Fibroblast of pulmonary artery (primary cell): ENCODE measurements at places on chromosomes 13 and 19.
A peak's percentile ranks its signal among the peaks of the same experiment; 100 is the strongest.

DNA sequence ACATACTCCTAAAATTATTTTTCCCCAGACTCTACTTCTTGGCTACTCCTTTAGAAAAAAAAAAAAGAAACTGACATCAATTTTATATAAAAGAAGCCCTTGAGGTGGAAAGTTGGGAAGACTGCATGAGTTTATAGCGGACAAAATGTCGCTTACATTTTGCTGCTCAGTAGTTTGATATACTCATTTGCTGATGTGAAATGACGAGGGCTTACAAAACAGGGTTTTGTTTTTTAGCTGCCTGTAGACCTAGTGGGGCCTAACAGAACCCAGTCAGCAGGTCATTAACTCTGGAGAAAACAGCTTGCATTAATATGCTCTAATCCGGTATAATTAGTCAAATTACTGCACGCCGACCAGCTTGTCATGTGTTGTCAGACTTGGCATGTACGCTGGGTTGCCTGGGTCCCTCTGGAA, 37.6 kb upstream of the MAB21L1 start:
- no peak for DNase-seq

GRCh38 chr19:15527705-15528104, 19.4 kb downstream of the CYP4F22 start:
- DNase-seq: no peak

DNA sequence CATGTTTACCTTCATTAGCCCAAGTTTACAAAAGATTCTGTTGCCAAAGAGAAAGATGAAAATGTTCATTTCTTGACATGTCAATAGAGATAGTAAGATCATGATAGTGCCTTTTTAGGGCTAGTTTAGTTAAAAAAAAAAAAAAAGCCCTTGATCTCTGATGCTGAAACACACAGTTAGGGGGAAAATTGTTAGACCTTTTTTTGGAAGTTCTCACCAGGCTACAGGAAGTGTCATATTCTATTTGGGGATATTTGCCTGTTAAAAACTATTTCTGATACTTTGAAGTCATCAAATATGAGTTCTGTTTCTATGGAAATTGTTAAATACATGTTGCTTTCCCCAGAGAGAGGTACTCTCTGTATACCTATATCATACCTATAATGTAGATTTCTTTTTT, 21.6 kb downstream of the SLAIN1 start:
- no peak for DNase-seq

DNA sequence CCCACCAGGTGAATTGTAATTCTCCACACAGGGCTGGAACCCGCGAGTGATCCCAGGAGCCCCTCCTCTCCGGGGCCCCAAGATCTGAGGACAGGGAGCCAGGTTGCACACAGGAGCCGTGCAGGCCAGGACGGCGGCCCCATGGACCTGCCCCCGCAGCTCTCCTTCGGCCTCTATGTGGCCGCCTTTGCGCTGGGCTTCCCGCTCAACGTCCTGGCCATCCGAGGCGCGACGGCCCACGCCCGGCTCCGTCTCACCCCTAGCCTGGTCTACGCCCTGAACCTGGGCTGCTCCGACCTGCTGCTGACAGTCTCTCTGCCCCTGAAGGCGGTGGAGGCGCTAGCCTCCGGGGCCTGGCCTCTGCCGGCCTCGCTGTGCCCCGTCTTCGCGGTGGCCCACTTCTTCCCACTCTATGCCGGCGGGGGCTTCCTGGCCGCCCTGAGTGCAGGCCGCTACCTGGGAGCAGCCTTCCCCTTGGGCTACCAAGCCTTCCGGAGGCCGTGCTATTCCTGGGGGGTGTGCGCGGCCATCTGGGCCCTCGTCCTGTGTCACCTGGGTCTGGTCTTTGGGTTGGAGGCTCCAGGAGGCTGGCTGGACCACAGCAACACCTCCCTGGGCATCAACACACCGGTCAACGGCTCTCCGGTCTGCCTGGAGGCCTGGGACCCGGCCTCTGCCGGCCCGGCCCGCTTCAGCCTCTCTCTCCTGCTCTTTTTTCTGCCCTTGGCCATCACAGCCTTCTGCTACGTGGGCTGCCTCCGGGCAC, 3.9 kb downstream of the FFAR1 start:
- no peak for DNase-seq

GRCh38 chr13:23180711-23181110, at the start of gene SGCG:
Gene SGCG (plus strand): TSS chr13:23180979. CDS start chr13:23203695, 22,716 bp downstream.
- no peak for DNase-seq

DNA sequence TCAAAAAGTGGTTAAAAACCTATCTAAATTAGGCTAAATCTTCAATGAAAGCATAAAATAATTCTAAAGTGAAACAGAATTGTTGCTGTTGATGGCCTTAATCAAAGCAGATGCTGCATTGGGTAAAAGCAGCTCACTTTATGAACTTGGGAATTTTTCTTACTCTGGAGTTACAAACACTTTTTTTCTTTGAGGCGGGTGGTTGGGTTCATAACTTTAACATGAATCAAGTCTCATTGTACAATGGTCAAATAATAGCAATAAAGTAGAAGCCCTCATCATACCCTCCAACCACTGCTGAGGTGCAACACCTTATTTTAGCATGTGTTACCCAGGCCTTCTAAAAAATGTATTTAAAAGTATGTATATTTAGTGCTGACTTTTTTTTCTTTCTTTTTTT, 29.1 kb downstream of the NUP58 start:
- peak; percentile 19 for DNase-seq

DNA sequence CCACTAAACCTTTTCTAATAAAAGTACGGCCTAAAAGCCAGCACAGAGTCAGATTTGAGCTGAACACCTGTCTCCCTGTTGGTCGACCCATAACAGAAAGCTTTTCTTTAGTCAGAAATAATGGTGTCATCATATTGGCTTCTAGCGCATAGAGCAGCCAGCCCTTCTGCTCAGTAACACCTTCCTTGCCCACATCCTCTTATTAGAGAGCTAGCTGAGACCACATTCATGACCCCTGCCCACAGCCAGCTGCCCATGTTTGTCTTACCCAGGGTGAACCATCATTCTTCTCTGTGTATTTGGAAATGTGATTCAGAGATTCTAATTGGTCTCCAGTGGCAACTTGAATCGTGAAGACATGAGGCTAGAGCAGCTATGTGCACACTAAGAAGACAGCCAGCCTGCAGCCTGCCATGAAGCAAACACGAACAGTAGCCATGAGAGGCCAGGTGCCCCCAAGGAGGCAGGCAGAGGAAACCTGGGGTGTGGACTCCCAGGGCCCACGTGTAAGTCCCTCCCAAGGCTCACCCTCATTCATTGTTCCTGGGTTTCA, 82.3 kb upstream of the PDCD5 start:
- DNase-seq: no peak

- DNase-seq: no peak
These were observed 988.0 kb downstream of the PCDH17 start for GRCh38 chr13:58619396-58620113.

DNA sequence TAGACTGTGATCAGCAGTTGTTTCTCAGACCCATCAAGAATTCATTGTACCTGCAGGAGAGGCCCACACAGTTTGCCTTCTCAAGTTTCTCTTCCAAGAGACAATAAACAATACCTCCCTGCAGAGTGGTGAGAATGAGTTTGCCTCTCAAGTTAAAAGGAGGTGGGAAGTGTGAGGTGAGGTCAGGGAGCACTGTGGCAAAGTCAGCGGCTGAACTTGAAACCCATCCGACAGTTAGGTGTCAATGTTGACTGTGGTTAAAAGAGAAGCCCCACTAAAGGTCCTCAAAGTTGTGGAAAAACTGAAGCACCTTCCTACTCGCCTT, 72.9 kb upstream of the TSC22D1 start:
- no peak for DNase-seq

- no peak for DNase-seq
These were observed 2.0 kb upstream of the C19orf12 start for GRCh38 chr19:29717051-29717450.

DNA sequence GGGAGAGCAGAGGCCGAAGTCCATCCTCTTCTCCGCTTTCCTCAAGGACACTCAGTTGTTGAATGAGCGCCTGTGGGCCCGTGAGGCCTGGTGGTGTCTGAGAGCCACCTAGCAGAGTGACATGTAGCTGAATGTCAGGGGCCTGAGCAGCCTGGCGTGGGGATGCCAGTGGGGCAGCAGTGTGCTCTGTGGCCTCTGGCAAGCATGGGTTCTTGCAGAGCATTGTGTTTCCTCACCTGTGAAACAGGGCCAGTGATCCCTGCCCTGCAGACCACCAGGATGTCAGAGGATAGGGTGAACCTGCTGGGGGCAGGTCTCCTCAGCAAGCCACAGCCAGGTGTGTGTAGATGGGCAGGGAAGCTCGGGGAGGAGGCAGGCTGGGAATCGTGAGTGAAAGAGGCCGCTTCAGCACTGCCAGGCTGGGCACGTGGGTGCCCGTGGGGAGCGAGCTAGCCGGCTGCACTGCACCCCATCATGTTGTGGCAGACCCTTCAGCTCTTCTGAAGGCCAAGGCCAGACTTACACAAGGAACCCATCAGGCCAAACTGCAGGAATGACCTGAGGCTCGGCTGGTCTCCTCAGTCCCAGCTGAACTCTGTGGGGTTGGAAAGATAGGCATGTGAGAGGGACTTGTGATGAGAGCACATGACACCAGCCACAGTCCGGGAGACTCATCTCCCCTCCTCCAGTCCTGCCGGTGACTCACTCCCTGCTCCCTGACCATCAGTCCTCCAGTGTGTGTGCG, 5.0 kb downstream of the PPP1R37 start:
- DNase-seq: peak; percentile 92

DNA sequence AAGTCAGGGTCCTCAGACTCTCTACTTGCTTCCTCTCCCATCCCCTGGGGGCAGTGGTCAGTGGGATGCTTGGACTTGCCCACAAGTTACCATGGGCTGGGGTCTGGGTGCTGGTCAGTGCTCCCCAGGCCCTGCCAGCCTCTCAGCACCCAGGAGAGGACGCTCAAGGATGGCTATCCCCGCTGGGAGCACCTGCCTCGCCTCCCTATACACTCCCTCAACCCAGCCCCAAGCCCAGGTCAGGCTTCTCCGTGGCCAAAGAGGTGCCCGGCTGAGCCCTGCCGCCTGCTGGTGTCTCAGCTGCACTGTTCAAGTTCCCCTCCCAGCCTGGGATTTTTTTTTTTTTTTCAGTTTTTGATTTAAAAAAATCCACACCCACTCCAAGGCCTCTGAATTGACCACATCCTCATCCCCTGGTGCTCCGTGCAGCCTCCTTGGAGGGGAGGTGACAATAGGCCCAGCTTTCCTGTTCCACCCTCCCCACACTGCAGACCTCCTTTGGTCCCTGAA, 10.8 kb downstream of the F2RL3 start:
- DNase-seq: peak; percentile 45

DNA sequence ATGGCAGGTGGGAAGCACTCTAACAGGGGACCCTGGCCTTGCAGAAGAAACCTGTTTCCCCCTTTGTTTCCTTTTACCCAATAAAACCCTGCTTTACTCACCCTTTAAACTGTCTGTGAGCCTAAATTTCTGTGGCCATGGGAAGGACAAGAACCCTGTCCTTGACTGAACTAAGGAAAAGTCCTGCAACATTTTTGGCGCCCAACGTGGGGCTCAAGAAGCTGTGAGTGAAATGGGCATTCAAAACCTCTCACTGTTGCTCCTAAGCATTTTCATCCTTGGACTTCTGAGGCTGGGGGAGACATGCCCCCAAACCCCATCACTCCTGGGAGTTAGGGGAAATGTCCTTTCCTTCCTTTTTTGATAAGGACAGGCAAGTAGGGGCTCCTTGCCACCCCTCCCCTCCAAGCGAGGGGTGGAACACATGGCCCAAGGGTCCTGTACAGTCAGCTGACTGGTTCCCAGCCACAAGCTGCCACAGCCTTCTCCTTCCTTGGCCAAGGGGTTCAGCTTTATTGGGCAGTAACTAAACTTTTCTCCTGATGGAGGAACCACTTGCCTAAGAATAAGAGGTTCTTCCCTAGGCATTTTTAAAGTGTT, 381.6 kb downstream of the KLF5 start:
- peak; percentile 29 for DNase-seq

DNA sequence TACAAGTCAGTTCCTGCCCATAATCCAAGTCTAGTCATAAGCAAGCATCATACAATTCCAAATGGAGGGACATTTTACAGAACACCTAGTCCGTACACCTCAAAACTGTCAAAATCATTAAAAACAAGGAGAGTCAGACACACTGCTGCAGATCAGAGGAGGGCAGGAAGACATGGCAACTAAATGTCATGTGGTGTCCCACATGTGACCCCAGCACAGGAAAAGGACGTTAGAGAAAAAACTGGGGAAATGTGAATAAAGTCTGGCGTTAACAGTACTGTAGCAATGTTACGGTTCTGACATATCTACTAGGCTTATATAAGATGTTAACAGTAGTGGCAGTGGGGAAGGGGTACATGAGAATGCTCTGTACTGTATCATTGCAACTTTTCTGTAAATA, 2.3 kb downstream of the ZSCAN5A start:
- no peak for DNase-seq

GRCh38 chr13:111900390-111901131, 166.4 kb upstream of the SOX1 start:
- no peak for DNase-seq

GRCh38 chr13:102693776-102694175, 1.1 kb downstream of the METTL21C start:
- peak; percentile 27 for DNase-seq

DNA sequence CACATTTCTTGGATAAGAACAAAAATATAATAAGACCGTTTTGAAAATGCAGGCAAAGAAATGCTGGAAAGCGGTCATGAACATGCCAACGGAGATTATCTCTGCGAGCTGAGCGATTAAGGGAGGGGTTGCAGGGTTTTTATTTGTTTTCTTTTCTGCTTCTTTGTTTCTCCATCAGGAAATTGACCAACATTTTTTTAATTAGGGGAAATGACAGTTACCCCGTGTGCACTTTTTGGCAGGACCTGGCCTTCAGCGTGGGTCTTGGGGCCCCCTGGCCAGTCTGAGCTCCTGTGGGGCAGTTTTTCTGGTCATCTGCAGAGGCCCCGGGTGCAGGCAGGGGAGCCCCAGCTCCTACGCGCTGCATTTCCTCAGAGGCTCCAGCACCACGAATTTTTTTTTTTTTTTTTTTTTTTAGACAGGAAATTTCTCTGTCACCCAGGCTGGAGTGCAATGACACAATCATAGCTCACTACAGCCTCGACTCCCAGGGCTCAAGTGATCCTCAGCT, 31.3 kb upstream of the HOMER3 start:
- DNase-seq: peak; percentile 81

DNA sequence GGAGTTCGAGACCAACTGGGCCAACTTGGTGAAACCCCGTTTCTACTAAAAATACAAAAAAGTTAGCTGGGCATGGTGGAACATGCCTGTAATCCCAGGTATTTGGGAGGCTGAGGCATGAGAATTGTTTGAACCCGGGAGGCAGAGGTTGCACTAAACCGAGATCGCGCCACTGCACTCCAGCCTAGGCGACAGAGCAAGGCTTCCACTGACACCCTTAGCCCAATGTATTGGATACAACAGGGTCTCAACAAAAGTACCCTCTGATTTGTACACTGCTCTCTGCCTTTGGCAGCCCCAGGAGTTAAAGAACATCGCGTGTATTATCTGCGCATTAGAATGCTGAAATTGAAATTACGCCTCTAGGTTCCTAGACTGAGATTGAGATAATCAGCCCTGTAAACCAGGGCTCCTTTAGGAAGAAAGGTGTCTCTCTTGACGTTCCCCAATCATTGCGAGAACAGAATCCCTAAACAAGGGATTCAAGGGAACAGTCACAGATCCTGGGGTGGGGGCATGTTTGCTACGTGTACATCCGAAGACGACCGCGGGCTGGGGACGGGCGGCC, 21.9 kb downstream of the IPO5 start:
- DNase-seq: no peak

GRCh38 chr13:50685491-50685890, 158.0 kb downstream of the DLEU7 start:
- peak; percentile 62 for DNase-seq

GRCh38 chr19:40143612-40144011, 47.6 kb upstream of the MAP3K10 start:
- no peak for DNase-seq

GRCh38 chr19:38956264-38956663, 19.3 kb downstream of the FBXO17 start:
- DNase-seq: no peak

GRCh38 chr13:106527445-106527801, 8.0 kb downstream of the EFNB2 start:
- no peak for DNase-seq
